ENCODE measurements at places on chromosomes 3 and 15.

DNA sequence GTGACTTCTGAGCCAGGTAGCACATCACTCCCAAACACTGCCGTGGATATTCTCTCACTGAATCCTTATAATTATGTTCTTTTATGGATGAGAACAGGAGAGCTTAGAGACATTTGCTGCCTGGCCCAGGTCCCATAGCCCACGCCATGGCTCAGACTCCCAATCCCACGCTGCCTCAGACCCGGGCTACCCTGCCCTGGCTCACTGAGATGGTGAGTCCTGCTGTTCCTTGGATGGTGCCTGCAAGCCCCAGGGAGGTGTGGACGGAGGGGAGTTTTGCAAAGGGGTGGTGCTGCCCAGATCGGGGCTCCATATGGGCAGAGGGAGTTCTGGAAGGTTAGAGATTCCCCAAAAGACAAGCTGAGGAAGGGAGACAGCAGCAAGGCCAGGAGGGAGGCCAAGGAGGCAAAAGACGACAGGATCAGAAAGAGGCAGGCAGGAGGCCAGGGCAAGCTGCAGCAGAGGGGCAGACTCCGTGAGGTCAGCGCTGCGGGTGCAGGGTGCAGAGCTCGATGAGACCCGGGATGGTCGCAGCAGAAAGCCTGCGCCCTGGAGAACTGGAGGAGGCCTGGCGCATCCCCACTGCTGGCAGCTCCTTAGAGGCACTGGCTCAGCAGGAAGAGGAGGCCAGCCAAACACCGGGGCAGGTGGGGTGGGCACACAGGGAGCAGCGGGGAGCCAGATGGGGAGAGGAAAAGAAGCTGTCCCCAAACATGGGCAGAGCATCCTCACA lies 95.7 kb upstream of the ALDH1A3 start:
- DNase-seq, result no peak

GRCh38 chr3:72011485-72011884 lies 226.5 kb upstream of the PROK2 start:
- no peak for DNase-seq

- DNase-seq, result peak; percentile 37
These were observed 27.9 kb upstream of the IL1RAP start for GRCh38 chr3:190485830-190486532.

DNA sequence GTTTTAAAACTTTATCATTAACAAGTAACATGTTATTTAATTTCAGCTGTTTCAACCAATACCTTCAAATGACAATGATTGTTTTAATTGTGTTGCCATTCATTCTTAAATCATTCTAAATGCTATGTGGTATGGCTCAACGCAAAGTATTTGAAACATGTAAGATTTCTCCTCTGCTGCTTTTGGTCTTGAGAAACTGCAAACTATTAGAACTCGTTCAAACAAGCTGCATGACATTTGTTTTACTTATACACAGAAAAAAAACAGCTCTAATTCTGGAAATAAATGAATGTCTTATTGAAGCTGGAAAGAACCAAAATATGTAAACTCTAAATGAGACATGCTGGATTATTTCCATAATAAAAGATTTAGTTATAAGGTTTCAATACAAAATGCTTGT lies 29.3 kb downstream of the FBN1 start:
- DNase-seq, result no peak

- DNase-seq, result no peak
These were observed 12.1 kb downstream of the SLC4A7 start for GRCh38 chr3:27471923-27472550.

DNA sequence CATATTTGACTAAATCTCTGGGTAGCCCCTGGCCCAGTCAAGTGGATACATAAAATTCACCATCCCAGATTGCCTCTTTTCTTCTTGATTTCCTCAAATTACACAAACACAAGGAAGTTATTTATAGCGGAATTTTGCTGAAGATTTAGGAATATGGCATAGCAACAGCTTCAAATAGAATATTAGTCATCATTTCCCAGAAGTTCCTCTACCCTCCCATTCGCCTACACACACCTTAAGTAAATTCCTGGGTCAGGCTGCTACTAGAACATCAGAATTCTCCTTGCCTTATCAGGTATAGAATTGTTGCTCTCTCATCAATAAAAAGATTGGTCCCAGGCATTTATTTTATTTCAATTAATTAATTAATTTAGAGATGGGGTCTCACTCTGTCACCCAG lies 31.6 kb downstream of the MESD start:
- no peak for DNase-seq

GRCh38 chr3:194312743-194313281 lies 38.3 kb downstream of the CPN2 start:
- DNase-seq, result peak; percentile 31

DNA sequence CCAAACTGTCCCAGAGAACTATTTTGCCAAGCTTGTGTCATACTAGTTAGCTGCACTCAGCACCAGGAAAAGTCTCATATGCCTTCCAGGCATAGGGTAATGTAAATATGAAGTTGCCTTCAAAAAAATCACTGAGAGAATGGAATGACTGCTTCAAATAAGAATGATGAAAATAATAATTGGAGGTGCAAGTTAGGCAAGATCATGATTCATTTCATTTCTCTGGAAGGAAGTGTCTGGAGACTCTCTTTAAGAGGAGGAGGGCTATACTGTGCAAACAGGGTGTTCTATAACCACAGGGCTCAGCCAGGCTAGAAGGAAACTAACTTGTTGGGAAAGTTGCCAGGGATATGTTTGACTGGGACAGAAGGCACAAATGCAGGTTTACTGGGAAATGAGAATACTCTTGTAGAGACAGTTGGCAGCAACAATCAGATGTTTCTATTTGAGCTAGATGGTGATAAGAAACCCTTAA lies 4.3 kb downstream of the SIDT1 start:
- DNase-seq, result no peak

DNA sequence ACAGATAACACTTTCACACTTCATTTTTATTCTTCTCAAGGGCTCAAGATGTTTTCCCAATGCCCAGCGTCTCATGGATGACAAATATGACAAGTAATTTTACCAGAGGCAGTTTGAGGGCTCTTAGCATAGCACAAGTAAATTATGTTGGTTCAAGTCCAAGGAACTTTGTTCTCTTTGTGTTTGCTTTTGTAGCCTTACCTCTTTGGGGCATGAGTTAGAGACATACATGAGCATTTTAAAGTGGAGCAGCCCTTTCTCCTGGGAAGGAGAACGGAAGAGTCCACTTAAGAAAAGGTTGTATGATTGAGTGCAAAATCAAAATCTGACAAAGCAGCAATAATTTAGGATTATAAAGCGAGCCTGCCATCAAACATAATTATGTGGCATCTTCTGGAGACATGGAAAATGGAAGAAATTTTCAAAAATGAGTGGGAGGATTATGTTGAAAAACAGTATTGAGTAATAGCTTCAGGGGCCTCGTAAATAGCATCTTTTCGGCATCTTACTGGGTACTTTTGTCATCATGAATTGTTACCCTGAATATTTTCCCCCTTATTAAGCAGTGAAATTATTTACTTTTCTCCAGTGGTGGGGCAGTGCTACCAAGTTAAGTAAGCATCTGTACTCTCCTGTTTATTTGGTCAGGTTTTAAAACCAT lies 65.9 kb downstream of the PGPEP1L start:
- DNase-seq, result no peak

- no peak for DNase-seq
These were observed 436.2 kb upstream of the MDFIC2 start for GRCh38 chr3:70748593-70748992.

DNA sequence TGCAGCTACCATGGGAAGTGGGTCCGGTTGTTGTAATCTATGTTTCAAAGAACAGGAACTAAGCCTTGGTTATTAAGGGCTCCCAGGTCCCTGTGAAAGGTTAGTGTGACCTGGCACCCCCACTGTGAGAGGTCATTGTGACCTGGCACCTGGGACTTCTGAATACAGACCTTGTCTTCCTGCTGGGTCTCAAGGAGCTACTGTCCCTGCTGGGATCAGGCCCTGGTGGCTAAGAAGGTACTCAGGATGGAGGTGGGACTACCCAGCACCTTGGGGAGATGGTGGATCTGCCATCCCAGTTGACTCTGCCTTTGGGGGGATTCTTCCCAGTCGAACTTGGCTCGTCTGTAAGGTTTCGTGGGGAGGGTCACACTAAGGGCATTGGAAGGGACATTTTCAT lies 10.3 kb upstream of the SLCO2A1 start:
- DNase-seq, result no peak

DNA sequence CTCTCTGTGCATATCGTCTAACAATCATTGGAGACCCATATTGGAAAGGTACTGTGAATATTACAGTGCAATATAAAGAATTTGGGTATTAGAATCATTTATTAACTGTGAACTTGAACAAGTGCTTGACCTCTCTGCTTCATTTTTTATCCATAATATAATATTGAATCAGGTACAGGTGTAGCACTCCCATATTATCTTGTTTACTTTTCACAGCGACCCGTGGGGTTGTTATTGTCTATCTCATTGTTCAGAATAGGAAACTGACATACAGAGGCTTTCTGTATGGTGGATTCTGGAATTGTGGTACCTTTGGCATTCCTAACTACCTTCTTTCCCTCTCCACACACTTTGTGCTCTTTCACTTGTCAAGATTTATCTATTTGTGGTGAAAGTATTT lies 17.8 kb downstream of the SNRK start:
- DNase-seq, result no peak

DNA sequence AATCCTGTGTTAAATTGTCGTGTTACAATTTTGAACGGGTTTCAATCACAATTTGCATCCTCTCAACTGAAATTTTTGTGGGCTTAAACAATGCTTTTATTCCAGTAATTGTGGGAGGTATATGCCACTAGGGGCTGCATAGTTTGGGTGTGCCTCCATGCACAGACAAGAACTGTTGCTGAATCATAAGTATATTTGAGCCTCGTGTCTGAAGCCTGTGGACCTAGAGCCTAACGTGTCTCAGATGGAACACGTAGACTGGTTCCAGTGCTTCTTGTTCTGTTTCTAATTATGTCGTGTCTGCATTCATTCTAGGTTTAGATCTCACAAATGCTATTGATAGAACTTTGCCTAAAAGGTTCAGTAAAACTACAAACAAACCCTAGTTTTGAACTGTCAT lies 363.4 kb downstream of the RBMS3 start:
- no peak for DNase-seq

DNA sequence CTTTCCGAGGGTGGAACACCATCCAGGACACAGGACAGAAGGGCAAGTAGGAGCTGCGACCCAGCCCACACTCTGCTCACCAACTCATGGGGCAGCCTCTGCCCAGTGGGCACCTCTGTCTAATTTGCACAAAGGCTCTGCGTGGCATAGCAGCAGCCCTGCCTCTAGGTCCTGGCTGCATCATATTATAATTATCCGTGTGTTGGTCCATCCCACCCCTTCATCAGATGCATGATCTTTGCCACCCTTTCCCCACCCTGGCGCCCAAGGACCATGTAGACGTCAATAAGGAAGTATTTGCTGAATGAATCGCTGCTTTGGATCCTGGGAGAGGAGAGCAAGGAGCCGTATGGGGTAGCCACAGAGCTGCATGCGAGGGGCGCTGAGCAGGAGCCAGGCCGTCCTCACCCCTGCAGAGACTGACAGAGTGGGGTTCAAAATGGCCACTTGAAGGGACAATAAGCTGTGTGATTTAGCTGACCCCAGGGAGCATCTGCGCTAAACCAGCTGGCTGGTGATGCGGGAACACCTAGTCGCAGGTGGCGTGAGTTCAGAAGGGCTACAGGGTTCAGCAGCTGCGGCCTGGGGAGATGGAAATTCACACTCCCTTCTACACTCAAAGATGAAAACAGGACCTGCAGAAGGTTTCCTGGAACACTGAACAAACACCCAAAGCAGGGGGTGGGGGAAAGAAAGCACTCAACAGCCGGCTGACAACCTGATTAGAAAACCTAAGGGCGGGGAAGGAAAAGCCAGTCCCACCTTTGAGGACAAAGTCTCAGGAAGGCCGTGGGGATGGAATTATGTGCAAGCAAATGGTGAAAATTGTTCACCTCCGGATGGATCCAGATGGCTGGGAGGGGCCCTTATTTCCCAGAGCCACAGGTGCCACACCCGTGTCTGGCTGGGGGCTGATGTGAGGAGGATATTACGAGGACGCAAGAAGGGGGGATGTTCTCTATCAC lies 6.4 kb downstream of the MGLL start:
- no peak for DNase-seq

DNA sequence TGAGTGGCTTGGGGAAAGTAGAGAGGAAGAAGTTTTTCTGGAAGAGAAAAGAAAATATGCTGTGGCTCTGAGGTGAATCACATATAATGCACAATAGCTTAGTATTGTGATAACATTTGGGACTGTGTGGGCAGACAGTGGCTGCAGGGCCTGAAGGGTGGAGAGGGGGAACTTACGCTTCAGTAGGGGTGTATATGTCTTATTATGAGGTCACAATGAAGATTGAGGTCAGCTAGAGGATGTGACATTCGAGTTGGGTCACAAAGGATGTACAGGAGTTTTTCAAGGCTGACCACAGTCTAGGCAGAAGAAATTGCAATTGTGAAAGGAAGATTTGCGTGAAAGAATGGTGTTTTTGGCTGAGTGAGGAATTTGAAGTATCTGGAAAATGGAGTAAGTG lies 414.8 kb downstream of the LPP start:
- no peak for DNase-seq

- DNase-seq, result no peak
These were observed 228.3 kb upstream of the GBE1 start for GRCh38 chr3:81989758-81990157.

DNA sequence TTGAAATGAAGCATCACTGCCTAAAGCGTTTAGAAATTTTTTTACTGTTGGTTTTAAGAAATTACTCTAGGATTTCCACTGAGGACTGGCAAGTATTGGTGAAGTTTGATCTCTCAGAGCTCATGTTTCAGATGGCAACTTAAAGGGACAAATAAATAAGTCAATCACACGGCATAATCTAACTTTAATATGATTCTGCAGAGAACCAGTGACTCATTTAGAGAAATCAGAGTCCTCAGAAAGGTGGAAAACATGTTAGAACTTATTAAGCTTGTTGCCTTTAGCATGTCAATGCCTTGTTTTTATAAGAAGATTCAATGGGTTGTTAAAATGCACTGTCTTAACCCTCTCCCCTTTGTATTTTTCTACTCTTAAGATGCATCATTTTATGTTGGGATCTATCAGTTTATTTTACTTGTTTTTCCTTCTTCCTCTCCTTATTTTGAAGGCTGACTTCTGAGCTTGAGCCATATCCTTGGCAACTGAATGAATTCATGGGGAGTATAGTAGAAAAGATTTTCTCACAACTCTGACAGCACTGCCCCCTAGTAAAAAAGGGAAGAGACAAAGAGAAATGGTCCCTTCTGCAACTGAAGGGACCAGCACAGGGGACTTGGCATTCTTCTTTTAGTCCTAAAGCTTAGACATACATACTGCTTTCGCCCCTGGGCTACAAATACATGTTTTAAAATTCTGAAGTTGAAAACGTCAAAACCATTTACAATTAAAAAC lies 431.2 kb downstream of the LPP start:
- no peak for DNase-seq
